ENCODE measurements at places on chromosomes 6 and 20. TPM values are rescaled to one million over a fixed set of nuclear protein-coding genes. Genes with fewer than 3 reads are reported as not detected.
A peak's percentile ranks its signal among the peaks of the same experiment; 100 is the strongest.

DNA sequence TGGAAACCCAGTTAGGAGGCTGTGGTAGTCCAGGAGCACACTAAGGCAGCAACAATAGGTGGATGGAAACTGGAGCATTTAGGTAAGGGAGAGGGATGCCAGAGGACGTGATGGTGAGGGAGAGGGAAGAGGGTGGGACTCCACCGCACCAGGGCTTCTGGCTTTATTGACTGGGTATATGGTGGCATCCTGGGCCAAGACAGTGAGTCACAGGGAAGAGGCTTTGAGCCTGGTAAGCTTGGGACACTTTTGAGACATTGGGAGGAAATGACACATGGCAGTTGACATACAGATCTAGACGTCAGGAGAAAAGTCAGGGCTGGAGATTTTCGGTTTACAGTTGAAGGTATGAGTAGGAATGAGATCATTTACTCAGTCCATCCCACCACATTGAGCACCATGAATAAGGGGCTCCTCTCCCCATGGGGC, 14.9 kb downstream of the NT5E start:
- DNase-seq: no peak

DNA sequence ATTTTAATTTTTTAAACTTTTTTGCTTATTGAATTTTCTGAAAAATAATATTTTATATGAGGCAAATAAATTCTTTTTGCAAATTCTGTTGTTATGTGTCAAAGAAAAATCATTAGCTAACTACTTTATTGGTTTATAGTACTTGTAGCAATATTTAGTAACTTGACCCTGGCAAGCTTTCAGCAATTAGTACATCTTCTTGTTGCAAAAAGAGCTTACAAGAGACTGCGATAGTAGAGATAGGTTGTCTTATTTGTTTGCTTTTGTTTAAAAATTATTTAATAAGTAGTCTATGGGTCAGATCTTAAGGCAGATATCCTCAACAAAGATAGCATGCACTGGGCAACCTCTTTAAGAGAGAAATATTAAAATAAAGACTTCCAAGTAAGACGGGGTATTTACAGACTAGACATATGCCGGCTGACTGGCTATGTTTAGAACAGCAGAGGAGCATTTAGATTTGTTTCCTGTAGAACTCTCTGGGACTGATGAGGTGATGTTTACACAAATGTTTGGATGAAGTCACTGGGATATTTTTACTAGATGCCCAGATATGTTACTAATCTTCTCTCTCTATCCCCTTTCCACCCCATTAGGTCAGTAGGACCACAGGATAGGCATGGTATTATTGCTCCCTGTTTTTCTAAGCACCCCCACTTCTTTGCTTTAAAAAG, 25.0 kb downstream of the VGLL2 start:
- no peak for DNase-seq

The RIMS1 gene
- polyA plus RNA-seq: not detected

- no peak for DNase-seq
These were observed 3.7 kb downstream of the COL20A1 start for GRCh38 chr20:63296531-63297299.

- no peak for DNase-seq
These were observed 98.8 kb upstream of the HDGFL1 start for GRCh38 chr6:22470454-22471131.

The LAMP5 gene
- not detected for polyA plus RNA-seq

DNA sequence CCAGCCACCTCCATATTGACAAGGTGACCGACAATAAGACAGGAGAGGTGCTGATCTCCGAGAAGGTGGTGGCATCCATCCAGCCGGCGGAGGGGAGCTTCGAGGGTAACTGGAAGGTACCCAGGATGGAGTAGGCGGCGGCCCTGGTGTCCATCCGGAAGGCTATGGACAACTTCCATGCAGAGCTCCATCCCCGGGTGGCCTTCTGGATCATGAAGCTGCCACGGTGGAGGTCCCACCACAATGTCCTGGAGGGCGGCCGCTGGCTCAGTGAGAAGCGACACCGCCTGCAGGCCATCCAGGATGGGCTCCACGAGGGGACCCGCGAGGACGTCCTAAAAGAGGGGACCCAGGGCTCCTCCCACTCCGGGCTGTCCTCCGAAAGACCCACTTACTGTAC, 17.0 kb downstream of the DEFB115 start:
- DNase-seq: no peak

DNA sequence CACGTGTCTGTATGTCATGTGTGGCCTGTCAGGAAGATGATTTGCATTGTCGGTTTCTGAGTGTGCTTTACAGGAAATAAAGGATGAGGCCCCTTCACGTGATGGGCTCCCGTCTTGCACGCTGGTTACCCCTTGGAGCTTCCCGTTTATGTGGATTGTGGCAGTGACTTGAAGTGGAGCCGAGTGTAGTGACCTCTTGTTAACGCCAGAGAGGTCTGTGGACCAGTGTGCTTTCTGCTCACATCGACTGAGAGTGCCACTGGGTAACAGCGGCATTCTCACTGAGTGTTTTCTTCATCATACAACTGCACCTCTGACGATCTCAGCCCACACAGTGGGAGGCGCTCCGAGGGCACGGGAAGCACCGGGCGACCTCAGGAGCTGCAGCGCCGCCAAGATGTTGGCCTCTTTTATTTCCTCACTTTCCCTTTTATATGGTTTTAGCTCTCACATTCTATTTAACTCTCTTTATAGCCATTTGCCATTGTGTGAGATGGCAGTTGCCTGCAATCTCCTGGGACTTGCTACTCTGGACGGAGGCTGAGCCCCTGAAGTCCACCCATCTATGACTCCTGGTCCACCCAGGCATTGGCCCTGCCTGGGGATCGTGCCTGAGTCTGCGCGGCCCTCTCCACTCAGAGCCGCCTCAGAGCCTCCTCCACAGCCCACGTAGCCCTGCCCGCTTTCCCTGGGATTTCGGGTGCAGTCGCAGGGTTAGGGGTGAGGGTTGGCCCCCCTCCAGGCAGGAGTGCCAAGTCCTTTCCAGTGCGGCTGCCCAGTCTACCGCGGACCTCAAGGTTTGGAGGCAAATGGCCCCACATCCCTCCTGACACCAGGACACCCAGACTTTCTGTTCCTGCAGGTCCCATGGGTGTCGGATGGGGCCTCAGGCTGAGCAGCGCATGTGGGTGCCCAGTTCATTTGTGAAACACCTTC, 238.9 kb downstream of the ERMARD start:
- DNase-seq: no peak

GRCh38 chr6:120005292-120005976, 655.9 kb upstream of the MAN1A1 start:
- DNase-seq: no peak

GRCh38 chr6:143559051-143559660, 47.6 kb upstream of the FUCA2 start:
- DNase-seq: no peak

- DNase-seq: no peak
These were observed 229.7 kb downstream of the MAFB start for GRCh38 chr20:40459299-40459698.

DNA sequence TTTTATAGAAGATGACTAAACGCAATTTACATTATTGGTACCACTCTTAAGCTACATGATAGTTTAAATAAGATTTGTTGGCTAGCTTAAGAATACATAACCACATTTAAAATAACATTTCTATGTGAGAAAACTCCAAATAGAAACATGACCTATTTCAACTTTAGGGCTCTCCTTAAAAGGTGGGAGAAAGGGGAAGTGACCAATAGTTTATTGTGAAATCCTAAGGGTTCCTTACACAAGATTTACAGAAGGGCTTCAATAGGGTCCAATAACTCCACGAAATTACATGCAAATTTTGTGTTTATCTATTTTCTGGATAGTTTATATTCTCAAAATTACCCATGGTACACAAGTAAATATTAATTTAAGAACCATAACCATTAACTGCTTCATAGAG, 91.6 kb upstream of the DST start:
- DNase-seq: no peak

DNA sequence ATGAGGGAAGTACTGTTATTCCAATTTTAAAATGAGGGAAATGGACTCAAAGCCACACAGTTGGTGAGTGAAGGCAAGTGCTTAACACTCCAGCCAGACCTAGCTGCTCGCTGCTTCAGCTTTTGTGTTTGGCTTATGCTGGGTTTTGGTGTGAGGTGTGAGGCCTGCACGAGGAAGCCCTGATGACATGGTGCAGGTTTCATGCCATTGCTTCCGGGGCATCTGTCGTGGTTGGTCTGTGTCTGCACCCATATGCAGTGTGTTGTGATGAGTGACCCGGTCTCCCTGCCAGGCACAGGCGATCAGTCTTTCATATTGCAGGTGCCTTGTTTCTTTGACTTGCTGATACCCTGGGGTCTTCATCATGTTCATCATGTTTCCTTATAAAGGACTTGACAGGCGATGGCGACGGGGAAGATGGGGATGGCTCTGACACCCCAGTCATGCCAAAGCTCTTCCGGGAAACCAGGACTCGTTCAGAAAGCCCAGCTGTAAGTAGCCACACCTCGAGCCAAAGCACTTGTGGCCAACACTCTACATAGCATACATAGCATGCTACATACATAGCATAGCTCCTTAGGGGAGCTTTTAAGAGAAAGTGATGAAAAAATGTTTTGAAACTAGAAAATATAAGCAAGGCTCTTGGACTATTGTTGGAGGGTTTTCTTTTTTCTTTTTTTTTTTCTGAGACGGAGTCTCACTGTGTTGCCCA, 22.3 kb downstream of the DNMT3B start:
- DNase-seq: no peak

DNA sequence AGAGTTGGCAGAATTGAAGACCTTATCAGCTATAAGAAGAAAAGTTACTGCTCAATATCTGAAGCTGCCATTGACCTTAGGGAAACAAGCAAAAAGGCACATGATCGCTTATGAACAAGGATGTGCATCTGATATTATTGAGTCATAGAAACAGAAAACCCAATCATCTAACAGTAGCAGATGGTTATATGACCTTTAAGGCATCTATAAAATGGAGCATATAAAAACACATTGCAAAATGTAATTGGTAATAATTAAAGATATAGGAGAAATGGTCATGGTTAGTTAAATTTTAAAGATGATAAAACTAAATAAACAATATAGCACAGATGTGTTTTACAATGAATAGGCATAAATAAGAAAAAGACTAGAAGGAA, 260.1 kb upstream of the TAB2 start:
- no peak for DNase-seq

The ABT1 gene
- polyA plus RNA-seq: 8.3 TPM

DNA sequence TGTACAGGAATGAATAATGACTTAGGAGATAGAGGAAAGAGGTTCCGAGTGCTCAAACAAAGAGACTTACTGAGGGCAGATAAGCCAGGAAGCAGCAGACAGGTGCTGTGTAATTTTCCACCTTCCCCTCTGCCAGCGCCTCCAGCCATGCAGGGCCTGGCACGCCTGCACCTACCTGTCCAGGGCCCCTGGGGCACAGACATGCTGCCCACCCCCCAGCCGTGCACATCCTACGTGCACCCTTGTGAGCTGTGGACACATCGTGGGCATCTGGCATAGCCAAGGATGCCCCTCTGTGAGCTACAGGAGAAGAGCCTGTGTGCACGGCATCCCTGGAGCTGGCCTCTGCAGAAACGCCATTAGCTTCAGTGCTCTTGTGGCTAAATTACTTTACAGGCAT, 7.1 kb upstream of the SMOC2 start:
- peak; percentile 16 for DNase-seq

The HRH3 gene
- not detected for polyA plus RNA-seq

DNA sequence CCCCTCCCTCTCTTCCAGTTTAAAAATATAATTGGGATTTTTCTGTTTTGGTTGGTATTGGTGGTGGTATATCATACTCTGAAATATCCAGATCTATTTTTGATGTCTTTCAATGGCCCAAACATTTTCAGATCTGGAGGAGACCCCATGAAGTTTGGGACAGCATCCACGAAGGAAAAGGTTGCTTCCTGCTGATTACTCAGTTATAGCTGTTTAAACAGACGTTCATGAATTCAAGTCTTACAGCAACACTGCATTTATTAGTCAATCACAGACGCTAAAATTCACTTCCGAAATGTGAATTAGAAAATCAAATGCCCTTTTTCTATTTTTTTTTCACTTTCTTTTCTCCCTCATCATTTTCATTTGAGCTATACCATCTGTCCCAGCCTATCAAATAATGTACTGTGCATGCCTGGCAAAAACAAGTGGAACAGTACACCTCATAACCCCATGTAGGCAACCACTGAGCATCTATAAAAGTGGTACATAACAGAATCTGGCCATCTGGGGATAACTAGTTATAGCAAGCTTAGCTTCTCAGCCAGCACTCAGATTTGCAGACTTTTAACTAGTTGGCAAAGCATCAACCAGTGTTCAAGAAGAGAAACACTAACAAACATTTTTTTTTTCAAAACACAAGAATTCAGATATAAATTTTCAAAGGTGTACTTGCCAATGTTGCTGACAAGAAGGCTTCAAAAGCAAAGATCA, 124.5 kb downstream of the HIVEP2 start:
- no peak for DNase-seq

DNA sequence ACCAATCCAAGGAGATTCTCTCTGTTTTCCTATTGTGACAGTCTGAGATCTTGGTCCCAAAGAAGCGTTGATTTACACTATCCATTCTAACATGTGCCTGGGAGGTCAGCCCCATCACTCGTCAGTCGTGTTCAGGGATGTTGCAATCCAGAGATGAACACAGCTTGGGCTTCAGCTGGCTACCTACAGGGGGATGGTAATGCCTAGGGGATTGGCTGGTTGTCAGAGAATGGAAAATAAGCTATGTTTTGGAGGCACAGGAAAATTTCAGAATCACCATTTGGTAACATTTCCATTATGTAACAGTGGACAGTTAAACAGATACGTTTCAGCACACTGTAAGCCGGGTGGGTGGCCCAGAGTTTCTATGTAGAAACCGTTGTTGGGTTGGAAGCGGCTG, 147.1 kb upstream of the RALGAPA2 start:
- no peak for DNase-seq

The ANKRD60 gene
- not detected for polyA plus RNA-seq

GRCh38 chr6:69994251-69994650, 127.9 kb downstream of the COL19A1 start:
- DNase-seq: no peak

The FITM2 gene
- polyA plus RNA-seq: 3.5 TPM

DNA sequence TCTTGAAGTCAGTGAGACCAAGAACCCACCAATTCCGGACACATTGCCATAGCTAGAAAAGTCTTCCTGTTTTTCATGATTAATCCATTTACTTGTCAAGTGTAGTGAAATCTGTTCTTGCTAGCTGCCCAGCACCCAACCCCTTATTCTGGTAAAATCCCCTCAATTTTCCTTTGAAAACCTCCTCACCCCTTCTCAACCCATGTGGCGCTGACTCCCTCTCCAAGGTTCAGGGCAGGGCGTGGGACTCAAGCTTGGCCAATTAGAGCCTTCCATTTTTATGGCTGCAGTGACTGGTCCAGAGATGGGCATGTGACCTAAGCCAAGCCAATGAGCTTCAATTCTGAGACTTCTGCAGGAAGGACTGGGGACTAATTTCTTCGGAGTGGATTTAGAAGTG, 9.8 kb upstream of the ZBP1 start:
- DNase-seq: no peak

DNA sequence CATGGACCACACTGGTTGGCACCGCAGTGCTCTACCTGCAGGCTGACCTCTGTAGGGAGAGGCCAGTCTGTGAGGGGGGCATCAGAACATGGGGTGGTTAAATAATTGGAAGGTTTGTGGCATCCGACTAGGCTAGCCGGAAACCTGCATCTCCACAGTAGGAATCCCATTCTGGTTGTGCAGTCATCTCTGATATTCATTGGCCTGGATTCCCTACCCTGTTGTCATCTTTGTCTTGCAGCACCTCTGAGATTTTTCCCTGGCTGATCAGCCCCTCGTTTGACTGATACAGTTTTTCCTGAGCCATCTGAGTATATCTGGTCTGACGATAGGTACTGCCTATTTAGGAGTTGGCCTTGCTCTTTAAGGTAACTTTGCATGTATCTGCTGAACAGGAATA, 259.4 kb downstream of the TMEM242 start:
- no peak for DNase-seq
